ENCODE measurements at places on chromosomes 13 and 19.

DNA sequence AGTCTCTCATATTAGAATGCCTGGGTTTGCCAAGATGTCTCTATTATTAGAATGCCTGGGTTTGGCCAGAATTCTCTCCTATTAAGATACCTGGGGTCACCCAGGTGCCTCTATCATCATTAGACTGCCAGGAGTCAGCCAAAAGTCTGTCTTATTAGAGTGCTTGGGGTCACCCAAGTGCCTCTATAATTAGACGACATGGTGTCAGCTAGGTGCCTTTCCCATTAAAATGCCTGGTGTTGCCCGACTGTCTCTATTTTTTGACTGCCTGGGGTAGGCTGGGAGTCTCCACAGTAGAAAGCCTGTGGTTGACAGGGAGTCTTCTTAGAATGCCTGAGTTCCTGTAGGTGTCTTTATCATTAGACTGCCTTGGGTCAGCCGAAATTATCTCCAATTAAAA, 1536.6 kb downstream of the UQCRFS1 start:
- DNase-seq: no peak

DNA sequence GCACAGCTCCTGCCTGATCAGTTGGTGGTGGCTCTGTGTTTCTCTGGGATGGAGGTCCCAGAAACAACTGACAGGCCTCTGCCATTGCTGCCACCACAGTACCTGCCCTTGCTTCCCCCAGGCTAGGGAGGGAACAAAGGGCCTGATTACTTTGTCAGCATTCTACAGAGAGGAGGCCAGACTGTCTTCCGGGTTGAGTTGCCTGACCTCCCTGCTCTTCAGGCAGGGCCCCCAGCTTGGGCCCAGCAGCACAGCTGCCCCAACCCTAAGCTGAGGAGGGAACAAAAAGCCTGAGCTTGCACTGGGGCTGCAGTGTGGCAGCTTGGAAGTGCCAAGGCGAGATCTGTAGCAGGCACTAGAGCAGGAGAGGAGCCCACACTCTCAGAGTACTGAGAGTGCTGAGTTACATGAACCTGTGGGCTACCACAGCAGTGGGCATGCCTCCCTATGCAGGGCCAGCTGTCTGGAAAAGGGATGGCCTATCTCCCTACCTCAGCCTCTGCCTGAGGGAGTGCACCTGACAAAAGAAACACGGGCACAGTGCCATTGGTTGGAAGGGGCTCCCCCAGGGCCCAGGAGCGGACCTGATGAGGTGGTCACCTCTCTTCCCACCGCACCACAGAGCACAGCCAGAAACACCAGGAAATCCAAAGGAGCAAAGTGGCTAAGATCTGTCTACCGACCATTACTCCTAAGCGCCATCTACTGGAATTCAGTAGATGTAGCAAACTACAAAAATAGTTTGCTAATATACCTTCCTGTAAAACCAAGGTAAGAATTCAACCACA, 24.4 kb downstream of the SLC25A15 start:
- no peak for DNase-seq

GRCh38 chr19:4042731-4043082, 24.0 kb downstream of the ZBTB7A start:
- no peak for DNase-seq

GRCh38 chr13:110615322-110616102, at the start of gene NAXD:
Gene NAXD (plus strand): TSS chr13:110615545. CDS start chr13:110615602, 57 bp downstream.
- peak; percentile 90 for DNase-seq

- DNase-seq: no peak
Observed at GRCh38 chr13:42653679-42654078, 79.7 kb downstream of the TNFSF11 start.

- peak; percentile 44 for DNase-seq
Observed at GRCh38 chr13:38223089-38223488, 126.6 kb upstream of the UFM1 start.

Measured in ecto neural progenitor cell (in vitro differentiated cells).